ENCODE measurements at places on chromosomes 12 and 14.

DNA sequence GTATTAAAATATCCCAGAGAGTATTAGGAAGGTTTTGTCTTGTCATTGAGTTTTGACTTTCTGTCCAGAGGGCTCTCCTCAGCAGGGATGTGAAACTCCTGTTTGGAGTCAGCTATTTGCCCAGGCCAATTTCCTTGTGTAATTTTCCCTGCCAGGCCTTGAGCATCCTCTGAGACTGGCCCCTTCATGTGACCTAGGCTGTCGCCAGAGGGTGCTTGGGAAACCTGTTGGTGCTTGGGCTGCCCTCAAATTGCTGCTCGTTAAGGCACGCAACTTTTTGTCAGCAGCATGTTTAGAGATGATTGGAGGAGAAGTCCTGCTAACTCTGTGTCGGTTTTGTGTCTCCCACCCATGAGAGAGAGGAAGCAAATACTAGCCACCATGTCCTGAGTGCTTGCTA, 39.1 kb downstream of the IQSEC3 start:
- no peak for DNase-seq

DNA sequence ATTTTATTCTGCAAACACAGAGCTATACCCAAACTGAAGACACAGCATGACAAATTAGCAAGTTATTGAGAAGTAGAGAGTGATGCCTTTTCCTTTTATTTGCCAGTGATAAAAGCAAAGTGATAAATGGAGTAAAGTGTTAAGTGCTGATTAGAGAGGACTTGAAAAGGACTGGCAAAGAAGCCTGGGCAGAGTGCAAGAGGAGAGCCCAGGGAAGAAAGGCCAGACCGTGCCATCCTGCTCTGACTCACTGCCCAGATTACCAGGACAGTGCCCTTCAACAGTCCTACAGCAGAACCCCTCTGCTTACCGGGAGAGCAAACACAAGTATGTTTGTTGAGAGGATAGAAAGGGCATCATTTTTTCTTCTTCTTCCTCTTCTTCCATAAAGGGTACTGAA, 106.5 kb downstream of the ETV6 start:
- no peak for DNase-seq

- no peak for DNase-seq
Measured at GRCh38 chr12:120261951-120262851, 3.3 kb downstream of the PXN start.

- no peak for DNase-seq
Measured at GRCh38 chr14:103304706-103305105, 29.3 kb upstream of the EIF5 start.

DNA sequence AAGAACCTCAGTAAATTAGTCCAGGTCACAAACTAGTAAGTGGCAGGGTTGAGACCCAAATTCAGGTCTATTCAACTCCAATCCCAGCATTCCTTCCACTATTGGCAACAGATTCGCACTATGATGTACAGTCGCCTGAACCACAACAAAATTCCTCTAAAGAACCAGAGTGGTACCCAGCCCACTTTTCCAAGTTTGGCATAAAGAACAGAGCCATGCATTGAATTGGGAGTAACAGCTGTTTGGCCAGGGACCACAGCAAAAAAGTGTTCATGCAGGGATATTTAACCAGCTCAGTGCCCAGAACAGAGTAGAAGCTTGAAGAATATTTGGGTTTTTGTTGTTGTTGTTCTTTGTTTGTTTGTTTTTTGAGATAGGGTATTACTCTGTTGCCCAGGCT, 9.7 kb downstream of the TC2N start:
- no peak for DNase-seq

DNA sequence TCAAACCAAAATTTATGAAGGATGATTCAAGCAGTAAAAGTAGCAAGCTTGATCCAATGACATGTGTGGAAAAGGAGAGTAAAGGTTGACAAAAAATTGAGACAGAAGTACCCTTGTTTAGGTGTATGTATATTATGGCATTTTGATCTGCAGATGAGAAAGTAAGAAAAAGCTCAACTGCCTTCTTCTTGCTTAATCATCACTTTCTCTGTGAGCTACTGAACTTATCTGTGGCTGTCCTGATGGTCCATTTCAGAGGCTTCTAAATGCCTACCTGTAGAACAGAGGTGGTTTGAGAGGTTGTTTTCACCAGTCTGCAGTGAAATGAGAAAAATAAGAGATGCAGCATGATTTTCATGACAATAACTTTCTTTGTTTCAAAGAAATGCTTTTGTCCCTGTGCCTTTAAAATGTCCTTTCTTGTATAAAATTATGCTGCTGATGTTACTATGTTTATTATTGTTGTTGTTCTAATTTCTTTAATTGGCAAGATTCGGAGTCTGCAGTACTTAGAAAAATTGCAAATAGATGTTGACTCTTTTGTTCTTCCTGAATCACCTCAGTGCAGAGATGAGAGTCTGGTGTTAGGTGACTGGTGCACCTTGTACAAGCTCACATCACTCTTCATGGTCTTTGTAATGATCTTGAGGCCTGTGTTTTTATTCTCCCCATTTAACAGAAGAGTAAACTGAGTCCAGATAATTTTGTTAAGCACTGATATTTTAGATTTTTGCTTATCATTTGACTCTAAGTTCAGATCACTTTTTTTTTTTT, 821.9 kb downstream of the VRK1 start:
- DNase-seq = no peak

- DNase-seq = no peak
Measured at GRCh38 chr12:66829660-66830325, 150.9 kb upstream of the GRIP1 start.

GRCh38 chr14:23951590-23952201, 1.9 kb upstream of the DHRS4 start:
- DNase-seq = no peak

DNA sequence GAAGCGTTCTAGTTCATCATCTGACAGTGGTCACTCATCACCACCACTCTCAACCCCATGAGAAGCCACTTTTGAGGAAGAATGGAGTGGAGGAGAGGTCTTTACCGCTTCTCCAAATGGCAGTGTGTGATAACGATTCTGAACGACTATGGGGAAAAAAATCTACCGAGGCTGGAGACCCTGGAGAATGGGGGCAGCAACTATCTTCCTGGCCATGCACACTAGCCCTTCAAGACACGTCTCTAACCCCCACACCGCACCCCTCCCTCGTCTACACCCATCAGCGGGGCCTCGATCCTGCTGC, 365 bp downstream of the ING4 start:
- DNase-seq = no peak

GRCh38 chr12:91267039-91267438, 84.4 kb upstream of the DCN start:
- DNase-seq = no peak

- DNase-seq = no peak
Measured at GRCh38 chr14:99684410-99684934, 374 bp downstream of the CYP46A1 start.

- DNase-seq = peak; percentile 71
Measured at GRCh38 chr14:35416108-35416750, 11.7 kb upstream of the NFKBIA start.

- no peak for DNase-seq
Measured at GRCh38 chr12:121089813-121090430, 42.8 kb upstream of the P2RX7 start.

- no peak for DNase-seq
Measured at GRCh38 chr12:52352951-52353350, 14.3 kb downstream of the KRT85 start.

GRCh38 chr14:73829526-73830431, 21.9 kb upstream of the PTGR2 start:
- peak; percentile 34 for DNase-seq

DNA sequence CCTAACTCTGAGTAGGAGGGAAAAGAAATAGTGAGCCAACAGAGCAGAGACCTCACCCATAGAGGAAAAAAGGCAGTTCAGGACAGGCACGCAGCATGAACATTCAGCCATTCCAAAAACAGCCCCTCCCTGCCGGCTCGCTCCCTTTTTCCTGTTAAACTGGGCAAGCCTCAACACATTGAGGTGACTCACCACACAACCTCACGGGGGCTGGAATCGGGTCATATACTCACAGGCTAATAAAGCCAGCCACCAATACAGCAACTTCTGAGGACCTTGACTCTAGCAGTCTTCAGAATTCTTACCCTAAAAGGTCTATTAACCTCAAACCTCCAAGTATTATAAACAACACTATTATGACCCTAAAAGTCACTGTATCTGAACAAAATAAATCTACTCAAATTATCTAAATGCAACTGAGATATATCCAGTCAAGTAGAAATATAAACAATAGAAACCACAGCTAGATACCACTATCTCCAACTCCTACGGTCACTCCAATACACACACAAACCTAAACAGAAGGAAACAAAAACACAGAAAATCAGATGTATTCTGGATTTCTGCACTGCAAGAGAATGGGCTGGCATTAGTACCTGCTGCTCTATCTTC, 6.3 kb downstream of the YBX3 start:
- DNase-seq = no peak

GRCh38 chr14:20971705-20972021, 16.4 kb downstream of the RNASE2 start:
- DNase-seq = no peak

DNA sequence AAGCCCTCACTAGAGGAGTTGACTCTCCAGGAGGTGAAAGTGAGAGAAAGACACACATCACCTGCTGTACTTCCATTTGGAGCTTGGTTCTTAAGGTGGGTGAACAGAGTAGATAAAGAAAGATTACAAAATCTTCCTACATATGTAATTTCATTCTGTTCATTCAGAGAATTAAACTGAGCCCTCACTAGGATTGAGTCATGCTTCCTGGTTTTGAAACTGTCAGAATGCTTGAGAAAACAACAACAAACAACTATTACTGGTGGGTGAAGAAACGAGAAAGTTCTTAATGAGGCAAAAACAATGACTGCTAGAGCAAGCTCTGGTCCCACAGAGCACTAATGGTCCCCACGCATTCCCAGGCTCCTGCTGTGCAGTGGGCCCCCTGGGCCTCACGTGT, 841.7 kb downstream of the VRK1 start:
- DNase-seq = no peak

DNA sequence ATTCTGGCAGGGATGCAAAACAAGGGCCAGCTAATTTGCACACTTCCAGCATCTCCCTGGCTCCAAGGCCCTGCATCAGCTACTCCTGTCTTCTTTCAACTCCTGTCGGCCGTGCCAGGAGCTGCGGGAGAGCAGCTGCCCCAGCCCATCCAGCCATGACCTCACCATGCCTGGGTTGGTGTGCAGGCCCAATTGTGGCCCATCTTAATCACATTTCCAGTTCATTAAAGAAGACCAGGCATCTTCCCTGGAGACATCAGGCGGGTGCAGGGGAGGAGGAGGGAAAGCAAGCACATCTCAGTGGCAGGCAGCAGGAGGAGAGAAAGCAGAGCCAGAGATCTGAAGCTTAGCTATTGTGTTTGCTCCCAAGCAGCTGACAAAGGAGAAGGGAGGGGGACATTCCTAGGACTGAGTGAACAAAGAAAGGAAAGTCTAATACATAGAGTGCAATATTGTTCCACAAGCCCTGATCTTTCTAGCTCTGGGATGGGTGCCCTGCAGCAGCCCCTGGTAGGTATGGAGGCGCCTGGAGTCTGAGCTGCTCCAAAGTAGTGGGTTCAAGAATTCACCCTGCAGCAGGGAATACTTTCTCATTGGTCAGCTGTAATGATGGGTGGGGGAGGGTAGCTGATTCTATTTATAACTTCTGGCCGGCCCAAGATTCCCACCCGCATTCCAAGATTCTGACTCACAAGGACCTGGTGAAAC, 40.1 kb downstream of the VWF start:
- DNase-seq = no peak

DNA sequence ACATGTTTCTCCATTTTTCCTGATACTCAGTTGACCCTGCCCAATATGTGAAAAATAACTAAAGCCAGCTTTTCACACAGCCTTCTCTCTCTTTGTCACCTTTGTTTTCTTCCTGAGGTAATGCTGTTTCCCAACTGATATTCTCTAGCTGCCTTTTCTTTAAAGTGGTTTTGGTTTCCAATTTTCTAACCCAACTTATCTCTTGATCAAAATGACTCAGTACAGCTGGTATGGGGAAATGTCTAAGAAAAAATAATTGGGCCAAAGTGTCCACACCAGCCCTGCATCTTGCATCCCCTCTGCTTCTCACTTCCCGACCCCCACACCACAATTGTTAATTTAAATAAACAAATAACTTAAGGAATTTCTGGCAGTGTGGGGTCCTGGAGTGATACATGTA, 193.8 kb downstream of the SYT1 start:
- DNase-seq = no peak

DNA sequence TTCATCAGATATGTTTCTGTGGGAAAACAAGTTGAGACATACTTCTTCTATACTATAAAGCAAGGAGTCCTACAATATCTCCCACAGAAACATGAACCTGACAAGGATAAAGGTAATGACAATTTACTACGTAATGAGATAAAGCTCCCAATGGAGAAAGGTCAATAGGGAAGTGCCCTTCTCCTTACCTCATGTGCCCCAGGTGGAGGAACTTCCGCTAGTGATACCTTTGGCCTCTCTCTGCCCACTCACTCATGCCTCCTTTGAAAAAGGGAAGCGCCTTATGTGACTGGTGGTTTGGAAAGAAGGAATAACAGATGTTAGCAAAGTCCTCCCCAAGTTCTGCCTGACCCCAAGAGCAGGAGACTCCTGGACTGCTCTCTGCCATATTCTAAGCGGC, 305.3 kb downstream of the ITPR2 start:
- DNase-seq = no peak

- DNase-seq = no peak
Measured at GRCh38 chr14:76589246-76589645, 172.0 kb upstream of the VASH1 start.

DNA sequence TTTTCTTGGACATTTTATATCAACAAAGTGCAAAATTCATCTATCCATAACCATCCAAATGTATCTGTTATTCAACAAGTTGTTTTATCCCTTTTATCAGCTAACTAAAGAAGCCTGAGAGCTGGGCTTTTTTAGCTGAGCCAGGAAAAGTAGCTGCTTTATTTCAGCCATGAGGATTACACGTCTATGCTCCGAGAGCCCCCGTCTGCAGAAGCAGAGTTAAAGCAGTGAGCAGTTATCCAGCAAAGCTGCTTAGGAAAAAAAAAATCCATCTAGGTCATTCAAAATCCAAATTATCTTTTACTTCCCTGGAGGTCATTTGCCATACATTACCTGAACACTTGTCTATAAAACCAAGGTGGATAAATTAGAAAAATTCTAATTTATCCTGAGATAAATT, 15.7 kb upstream of the HECTD1 start:
- no peak for DNase-seq
